ENCODE measurements at places on chromosomes 13 and 19. TPM values are rescaled to one million over a fixed set of nuclear protein-coding genes. Genes with fewer than 3 reads are reported as not detected.

Gene HPN
- 3.4 TPM for total RNA-seq

Gene PSG1
- total RNA-seq, result not detected

GRCh38 chr19:46365561-46365960, 18.7 kb downstream of the PPP5C start:
- no peak overlapping the region for H3K27ac ChIP-seq
- H3K4me3 ChIP-seq, result no peak overlapping the region
- peaks cover 20% of the 10 kb centered on the region for H3K36me3 ChIP-seq
- no peaks in the 10 kb centered on the region for H3K27me3 ChIP-seq
- H3K4me1 ChIP-seq, result peaks cover 26% of the 10 kb centered on the region

- H3K27ac ChIP-seq, result peak overlapping the region; percentile 46
- no peaks in the 10 kb centered on the region for H3K36me3 ChIP-seq
- H3K4me3 ChIP-seq, result peak overlapping the region; percentile 58
- peak; percentile 33 for DNase-seq
Observed at GRCh38 chr19:58538257-58539168, 5.4 kb upstream of the TRIM28 start.

DNA sequence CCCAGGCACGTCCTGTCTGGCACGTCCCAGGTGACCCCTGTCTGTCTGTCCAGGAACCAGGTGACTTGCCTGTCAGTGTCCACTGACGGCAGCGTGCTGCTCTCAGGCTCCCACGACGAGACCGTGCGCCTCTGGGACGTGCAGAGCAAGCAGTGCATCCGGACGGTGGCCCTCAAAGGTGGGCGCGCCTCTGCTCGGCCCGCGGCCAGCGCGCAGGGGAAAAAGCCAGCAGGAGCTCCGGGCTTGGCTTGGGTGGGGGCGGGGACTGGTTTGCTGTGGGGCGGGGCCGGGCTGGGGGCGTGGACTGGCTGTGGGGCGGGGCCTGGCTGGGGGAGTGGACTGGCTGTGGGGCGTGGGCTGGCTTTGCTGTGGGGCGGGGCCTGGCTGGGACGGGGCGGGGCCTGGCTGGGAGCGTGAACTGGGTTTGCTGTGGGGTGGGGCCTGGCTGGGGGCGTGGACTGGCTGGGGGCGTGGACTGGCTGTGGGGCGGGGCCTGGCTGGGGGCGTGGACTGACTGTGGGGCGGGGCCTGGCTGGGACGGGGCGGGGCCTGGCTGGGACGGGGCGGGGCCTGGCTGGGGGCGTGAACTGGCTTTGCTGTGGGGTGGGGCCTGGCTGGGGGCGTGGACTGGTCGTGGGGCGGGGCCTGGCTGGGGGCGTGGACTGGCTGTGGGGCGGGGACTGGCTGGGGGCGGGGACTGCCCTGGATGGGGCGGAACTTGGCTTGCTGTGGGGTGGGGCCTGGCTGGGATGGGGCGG, 7.2 kb downstream of the WDR18 start:
- peaks cover 58% of the 10 kb centered on the region for H3K36me3 ChIP-seq
- H3K27ac ChIP-seq, result no peak overlapping the region
- H3K4me1 ChIP-seq, result peaks cover 8% of the 10 kb centered on the region

- no peak overlapping the region for H3K4me3 ChIP-seq
- no peaks in the 10 kb centered on the region for H3K27me3 ChIP-seq
- H3K36me3 ChIP-seq, result no peaks in the 10 kb centered on the region
- peaks cover 49% of the 10 kb centered on the region for H3K4me1 ChIP-seq
- no peak for DNase-seq
Observed at GRCh38 chr13:111168107-111168506, 53.0 kb downstream of the ARHGEF7 start.

DNA sequence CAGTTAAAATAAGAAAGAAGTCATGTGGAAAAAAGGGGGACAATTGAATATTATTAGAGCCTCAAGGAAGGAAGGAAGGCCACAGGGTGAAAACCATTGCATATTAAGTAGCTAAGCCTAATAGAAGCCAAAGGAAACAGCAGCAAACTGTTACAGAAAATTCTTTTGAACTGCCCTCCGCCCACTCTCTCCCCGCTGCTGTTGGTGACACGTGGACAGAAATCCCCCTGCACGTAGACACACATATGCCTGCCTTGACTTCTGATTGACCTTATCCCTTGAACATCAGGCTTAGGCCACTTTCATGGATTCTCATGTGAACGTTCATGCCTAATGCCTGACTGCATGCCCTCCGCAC, 229.1 kb downstream of the KCNRG start:
- DNase-seq, result no peak
- H3K27me3 ChIP-seq, result no peaks in the 10 kb centered on the region
- no peaks in the 10 kb centered on the region for H3K36me3 ChIP-seq
- H3K4me3 ChIP-seq, result no peak overlapping the region
- no peaks in the 10 kb centered on the region for H3K4me1 ChIP-seq
- H3K27ac ChIP-seq, result no peak overlapping the region

All from left ventricle myocardium inferior (tissue), 1 donor.